Stimulated activated CD8-positive, alpha-beta memory T cell treated with anti-CD3 and anti-CD28 coated beads, Interleukin-7, amount 100 ng/mL, for 48 hours (primary cell): ENCODE measurements at places on chromosomes 2 and 18.

- DNase-seq = no peak
Observed at GRCh38 chr2:28586867-28587266, 91.0 kb downstream of the PLB1 start.

- DNase-seq = no peak
Observed at GRCh38 chr2:142130111-142131009, 456 bp downstream of the LRP1B start.

DNA sequence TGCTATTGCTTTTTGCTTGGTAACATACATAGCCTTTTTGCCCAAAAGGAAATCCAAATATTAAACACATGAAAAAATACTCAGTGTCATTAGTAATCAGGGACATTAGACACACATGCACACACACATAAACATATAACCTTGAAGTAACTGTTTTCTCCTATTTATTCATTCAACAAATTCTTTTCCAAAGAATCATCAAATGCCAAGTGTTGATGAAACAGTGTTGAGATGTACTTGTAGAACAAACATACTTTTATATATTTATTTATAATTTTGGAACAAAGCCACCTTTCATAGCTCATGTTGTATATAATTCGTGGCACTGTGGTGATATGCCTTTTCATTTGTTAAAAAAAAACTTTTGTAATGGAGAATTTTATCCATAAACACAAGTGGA is 81.0 kb downstream of the APLF start:
- no peak for DNase-seq

GRCh38 chr18:32812342-32812741 is 39.5 kb upstream of the KLHL14 start:
- DNase-seq = no peak

DNA sequence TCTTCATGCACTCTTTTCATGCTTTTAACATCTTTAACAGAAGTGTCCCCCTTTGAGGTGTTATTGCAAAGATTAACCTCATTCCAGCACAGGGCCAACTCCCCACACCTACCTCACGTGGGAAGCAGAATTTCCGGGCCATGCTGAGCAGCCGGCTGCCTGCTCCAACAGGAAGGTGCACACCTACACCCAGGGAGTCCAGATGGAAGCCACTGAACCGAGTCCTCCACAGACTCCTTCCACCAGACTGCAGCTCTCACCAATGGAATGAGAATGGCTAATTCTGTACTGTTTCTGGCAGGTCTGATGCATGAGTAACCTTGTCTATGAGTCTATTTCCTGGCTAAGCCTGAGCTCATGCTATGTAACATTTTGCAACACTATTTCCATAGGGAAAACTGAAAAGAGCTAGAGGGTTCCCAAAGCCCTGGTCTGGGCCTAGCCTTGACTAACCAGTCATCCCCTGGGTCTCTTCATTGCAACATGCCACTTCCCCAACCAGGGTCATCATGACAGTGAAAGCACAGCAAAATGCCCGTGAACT is 11.0 kb downstream of the ERFE start:
- no peak for DNase-seq

- no peak for DNase-seq
Observed at GRCh38 chr2:157497638-157498314, 53.9 kb upstream of the CYTIP start.

DNA sequence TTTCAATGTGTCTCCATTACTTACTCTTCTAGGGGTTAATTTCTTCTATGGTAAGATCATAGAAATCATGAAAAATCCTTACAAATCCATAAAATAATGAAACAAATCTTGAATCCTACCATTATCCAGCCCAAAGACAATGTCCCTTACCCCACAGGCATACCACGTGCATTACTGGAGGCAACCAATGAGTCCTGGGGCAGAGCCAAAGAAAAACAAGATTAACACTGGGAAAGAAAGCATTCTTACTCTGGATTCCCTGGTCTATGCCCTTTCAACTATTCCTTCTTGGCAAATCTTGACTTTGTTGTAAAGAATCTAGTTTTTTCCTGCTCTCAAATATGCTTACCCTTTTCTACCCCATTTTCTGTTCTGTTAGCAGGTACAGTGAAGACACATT is 3.1 kb upstream of the GALNT1 start:
- no peak for DNase-seq

DNA sequence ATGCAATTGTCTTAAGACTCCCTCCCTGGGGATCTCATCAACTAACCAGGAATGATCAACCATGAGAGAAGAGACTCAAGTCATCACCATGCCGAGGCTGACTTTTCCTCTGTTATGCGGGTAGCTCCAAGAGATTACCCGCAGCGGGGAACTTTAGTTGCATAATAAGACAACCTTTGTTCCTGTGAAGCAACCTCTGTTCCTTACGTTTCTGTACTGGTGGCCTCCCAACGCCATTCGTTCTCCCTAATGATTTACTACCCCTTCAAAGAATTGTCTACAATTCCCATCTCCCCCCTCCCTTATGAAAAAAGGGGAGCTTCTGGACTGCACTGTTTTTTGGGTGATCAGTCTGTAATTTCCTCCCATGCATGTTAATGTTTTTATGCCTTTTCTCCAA is 66.1 kb upstream of the LRPPRC start:
- DNase-seq = no peak

- DNase-seq = no peak
Observed at GRCh38 chr2:201999279-201999678, 34.4 kb upstream of the FZD7 start.

- DNase-seq = peak; percentile 92
Observed at GRCh38 chr2:241844066-241844728, 14.5 kb downstream of the PDCD1 start.

- no peak for DNase-seq
Observed at GRCh38 chr2:157684940-157685466, 56.3 kb upstream of the ACVR1C start.
